Diencephalon (tissue), 1 donor: ENCODE measurements at places on chromosomes 13 and 19. TPM values are rescaled to one million over a fixed set of nuclear protein-coding genes. Genes with fewer than 3 reads are reported as not detected.

The GPR18 gene
- total RNA-seq = not detected

The CEACAM4 gene
- not detected for total RNA-seq

The ELANE gene
- 0.69 TPM for total RNA-seq

The TOMM40 gene
- total RNA-seq = 32.3 TPM

The CRLF1 gene
- total RNA-seq = 3.0 TPM

The BST2 gene
- total RNA-seq = 3.2 TPM

The RANBP3 gene
- 44.8 TPM for total RNA-seq

The ATP4B gene
- 0.23 TPM for total RNA-seq

The HPN gene
- total RNA-seq = 0.23 TPM

The ZNF66 gene
- 13.4 TPM for total RNA-seq

The KLK6 gene
- not detected for total RNA-seq

The COL4A2 gene
- total RNA-seq = 69.0 TPM

The CACNG8 gene
- 7.4 TPM for total RNA-seq

The ZNF723 gene
- not detected for total RNA-seq

The UHRF1 gene
- total RNA-seq = 14.5 TPM

The RFPL4A gene
- not detected for total RNA-seq

The LPAR2 gene
- total RNA-seq = 16.1 TPM

The SIN3B gene
- total RNA-seq = 52.6 TPM

The OR7C1 gene
- total RNA-seq = not detected

The STXBP2 gene
- total RNA-seq = 3.5 TPM

The LILRA6 gene
- total RNA-seq = 0.23 TPM

The MEIOSIN gene
- total RNA-seq = not detected

The FOXA3 gene
- not detected for total RNA-seq

The RNF225 gene
- total RNA-seq = not detected

The POSTN gene
- total RNA-seq = 4.8 TPM

The SERP2 gene
- total RNA-seq = 22.1 TPM

The CLC gene
- total RNA-seq = not detected

The KRTDAP gene
- total RNA-seq = not detected

The LGALS4 gene
- total RNA-seq = 0.69 TPM

The NALCN gene
- total RNA-seq = 63.0 TPM

The CLIP3 gene
- 42.4 TPM for total RNA-seq

The GRIN2D gene
- total RNA-seq = 15.7 TPM

The IZUMO1 gene
- total RNA-seq = not detected

The ZNF835 gene
- total RNA-seq = 12.7 TPM

The PSG2 gene
- total RNA-seq = not detected

The GNG7 gene
- 26.8 TPM for total RNA-seq

The ZNF90 gene
- total RNA-seq = 3.9 TPM

The ERCC1 gene
- total RNA-seq = 41.3 TPM

The NEK5 gene
- 4.8 TPM for total RNA-seq

The RB1 gene
- 45.4 TPM for total RNA-seq

The LSR gene
- 2.5 TPM for total RNA-seq

The CSNK1A1L gene
- total RNA-seq = not detected

The ONECUT3 gene
- 0.23 TPM for total RNA-seq

The ERICH6B gene
- total RNA-seq = not detected

The TMED1 gene
- total RNA-seq = 14.3 TPM

The TRPC4 gene
- 16.8 TPM for total RNA-seq

The ANGPTL8 gene
- not detected for total RNA-seq
